ENCODE measurements at places on chromosomes 2 and 18. TPM values are rescaled to one million over a fixed set of nuclear protein-coding genes. Genes with fewer than 3 reads are reported as not detected.

The GNLY gene
- total RNA-seq, result 0.95 TPM

The DIS3L2 gene
- 36.3 TPM for total RNA-seq

The PCARE gene
- not detected for total RNA-seq

The BCL11A gene
- 21.3 TPM for total RNA-seq

The SMAD2 gene
- total RNA-seq, result 111 TPM

The STK36 gene
- total RNA-seq, result 71.1 TPM

Measured in mucosa of gallbladder (tissue), 1 donor.